ENCODE measurements at places on chromosomes 12 and 14.

DNA sequence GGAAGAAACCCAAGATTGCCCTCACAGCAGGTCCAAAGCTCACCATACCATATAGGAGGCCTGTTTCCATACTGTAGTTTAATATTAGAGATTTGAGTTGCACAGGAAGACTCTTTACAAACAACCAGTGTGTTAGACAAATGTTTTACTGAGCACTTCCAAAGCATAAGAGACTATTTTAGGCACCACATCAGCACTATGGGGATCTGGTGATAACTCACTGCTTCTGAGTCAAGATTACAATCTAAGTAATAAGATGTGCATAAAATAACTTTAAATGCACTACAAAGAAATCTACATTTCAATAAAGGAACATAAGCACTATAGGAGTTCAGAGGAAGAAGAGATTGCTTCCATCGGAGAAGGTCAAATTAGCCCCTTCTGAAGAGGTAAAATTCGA is 71.4 kb downstream of the SPPL3 start:
- DNase-seq: no peak

- DNase-seq: no peak
Observed at GRCh38 chr12:3313066-3313465, 177.9 kb upstream of the PRMT8 start.

- DNase-seq: no peak
Observed at GRCh38 chr12:27334721-27335082, 2.1 kb downstream of the BMAL2 start.

DNA sequence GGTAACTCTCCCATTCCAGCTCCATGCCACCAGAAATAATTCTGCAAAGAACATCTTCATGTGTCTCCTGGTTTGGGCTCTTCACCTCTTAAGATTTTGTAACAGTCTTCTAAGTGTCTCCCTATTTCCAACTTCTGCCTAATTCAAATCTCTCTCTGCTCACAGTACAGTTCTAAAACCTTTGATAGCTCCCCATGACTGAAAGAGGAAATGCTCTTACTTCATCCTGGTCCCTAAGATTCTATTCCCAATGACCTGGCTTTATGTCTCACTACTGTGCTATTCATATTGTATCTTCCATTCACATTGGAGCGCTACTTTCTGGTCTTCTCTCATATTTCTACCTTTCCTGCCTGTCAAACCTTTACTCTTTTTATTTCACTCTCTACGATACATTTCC is 1.6 kb downstream of the AMN1 start:
- no peak for DNase-seq

- DNase-seq: no peak
Observed at GRCh38 chr12:19972325-19973288, 395.7 kb upstream of the PDE3A start.

- DNase-seq: no peak
Observed at GRCh38 chr12:6810758-6811157, 10.9 kb upstream of the GPR162 start.

All from retinal pigment epithelial cell (primary cell).